ENCODE measurements at places on chromosomes 3 and 15. TPM values are rescaled to one million over a fixed set of nuclear protein-coding genes. Genes with fewer than 3 reads are reported as not detected.

The KBTBD13 gene
- polyA plus RNA-seq: 0.05 TPM

The ADAMTS9 gene
- polyA plus RNA-seq: 148 TPM

The PROS1 gene
- 43.6 TPM for polyA plus RNA-seq

The IGSF10 gene
- 0.89 TPM for polyA plus RNA-seq

The EBLN2 gene
- polyA plus RNA-seq: 2.9 TPM

The MNS1 gene
- polyA plus RNA-seq: 11.6 TPM

The BCL6 gene
- 9.2 TPM for polyA plus RNA-seq
